Small intestine (tissue), 16 donors: ENCODE measurements at places on chromosomes 12 and 14. TPM values are rescaled to one million over a fixed set of nuclear protein-coding genes. Genes with fewer than 3 reads are reported as not detected.
A peak's percentile ranks its signal among the peaks of the same experiment; 100 is the strongest.

DNA sequence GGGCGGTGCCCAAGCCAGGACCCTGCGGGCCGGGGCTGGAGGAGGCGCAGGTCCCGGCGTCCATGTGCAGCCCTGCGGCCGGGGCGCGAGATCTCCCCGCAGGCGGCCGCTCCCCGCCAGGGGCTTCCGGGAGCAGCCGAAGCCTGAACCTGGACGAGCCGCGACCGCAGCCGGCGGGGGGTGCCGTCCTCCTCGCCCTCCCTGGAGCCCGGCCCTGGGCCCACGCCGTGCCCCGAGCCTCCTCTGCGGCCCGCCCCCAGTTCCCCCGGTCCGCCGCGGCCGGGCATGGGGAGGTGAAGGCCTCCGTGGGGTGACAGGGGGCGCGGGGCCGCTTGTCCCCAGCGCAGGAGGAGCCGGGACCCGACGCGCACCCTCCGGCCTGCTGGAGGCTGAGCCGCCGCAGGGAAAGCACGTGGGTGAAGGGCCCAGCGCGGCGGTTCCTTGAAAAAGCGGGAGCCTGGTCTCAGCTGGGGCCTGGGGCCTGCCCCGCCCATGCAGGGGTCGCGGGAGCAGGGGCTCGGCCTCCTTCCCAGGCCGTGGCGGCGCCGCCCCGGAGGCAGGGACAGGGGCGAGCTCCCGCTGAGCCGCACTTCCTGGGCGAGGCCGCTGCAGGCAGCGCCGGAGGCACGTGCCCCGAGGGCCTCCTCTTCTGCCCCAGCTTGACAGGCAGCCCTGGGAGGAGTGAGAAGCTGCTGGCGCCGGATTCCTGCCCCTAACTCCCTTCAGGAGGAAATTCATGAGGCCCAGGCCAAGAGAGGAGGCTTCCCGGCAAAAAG is 55.6 kb upstream of the PPP2R5C start:
- peak; percentile 62 for DNase-seq

GRCh38 chr14:75531660-75532317 is 9.5 kb downstream of the BATF start:
- no peak for DNase-seq

DNA sequence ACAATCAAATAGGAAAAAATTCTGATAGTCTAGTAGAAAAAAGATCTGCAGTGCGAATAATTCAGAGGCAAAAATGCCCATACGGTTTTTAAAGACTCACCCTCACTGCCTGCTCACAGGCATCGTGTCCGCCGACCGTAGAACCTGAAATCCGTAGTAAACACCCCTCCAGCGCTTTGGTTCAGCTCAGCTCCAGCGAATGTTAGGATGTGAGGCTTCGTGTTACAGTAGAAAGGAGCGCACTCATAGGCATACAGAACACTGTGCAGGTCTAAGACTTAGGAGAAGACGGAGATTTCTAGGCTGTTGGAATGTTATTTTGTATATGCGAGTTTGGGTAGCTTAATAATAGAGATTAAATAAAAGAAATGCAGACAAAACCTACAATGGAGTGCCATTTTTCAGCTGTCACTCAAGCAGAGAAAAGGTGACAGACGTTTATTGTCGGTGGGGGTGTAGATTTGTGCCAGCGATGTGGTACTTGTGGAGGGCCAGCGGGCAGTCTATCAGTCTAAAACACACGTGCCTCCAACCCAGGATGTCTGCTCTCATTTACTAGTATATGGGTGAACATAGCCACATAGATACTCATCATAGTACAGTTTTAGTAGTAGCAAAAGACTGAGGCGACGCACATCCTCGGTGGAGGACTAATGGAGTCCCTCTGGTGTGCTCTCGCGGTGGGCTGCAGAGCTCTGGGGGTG is 25.7 kb downstream of the SFSWAP start:
- DNase-seq, result no peak

DNA sequence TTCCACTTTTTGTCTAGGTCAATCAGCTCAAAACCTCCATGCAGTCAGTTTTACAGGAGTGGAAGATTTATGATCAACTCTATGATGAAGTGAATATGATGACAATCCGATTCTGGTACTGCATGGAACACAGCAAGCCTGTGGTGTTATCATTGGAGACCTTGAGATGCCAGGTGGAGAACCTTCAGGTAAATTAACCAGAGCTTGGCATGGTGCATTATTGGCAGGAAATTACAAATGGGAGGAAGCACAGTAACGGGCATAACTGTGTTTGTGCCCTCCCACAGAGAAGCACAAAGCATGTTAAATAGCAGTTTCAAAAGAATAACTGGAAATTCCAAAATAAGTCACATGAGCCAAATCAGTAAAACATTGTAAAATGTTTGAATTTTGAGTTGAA is 135.6 kb downstream of the ESR2 start:
- DNase-seq, result no peak

GRCh38 chr12:133057446-133057845 is 20.1 kb downstream of the ZNF84 start:
- no peak for DNase-seq

DNA sequence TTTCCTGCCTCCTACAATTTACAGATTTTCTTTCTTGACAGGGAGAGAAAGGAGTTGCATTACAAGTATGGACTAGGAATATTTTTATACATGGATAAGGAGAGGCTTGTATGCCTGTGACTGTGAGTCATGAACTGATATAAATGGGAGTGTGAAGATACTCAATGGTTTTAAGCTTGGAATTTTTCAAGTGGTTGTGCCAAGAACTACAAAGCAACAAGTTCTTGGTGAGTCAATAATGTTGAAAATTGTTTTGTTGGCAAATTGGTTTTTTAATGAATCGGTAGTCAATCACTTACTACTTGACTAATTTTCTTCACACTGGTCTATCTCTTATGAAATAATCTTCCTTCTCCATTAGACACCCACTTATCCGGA is 58.9 kb upstream of the HMGA2 start:
- DNase-seq, result no peak

DNA sequence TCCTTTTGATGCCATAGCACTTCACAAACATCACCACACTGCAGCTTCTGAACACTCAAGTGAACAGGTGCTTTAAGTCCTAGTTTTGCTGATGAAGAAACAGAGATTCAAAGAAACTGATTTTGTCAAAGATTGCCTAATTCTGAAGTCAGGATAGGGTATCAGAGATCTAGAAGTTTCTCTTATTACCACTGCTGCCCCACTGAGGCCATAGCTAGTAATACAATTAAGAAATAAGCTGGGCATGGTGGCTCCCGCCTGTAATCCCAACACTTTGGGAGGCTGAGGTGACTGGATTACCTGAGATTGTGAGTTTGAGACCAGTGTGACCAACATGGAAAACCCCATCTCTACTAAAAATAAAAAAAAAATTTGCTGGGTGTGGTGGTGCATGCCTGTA is 458.3 kb upstream of the SEL1L start:
- no peak for DNase-seq

DNA sequence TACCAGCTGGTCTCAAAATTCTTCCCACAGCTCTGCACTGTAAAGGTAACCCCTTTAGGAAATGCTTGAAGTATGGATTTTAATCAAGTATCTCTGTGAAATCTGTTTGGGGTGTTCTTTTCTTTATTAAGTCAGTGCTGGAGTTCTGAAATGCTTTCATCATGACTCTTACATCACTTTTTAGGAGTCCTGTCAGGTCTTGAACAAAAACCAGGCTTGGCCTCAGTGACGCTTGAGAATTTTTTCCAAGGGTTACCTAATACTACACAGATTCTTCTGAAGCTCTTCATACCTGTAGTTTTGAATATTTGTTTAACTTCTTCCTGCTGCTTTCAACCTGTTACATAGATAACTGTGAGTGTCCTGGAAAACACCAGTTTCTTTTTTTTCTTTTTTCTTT is 47.0 kb upstream of the KCNH3 start:
- DNase-seq, result no peak

- peak; percentile 79 for DNase-seq
These were observed 589.0 kb downstream of the C12orf50 start for GRCh38 chr12:87439990-87440827.

- DNase-seq, result no peak
These were observed 27.4 kb upstream of the BTBD6 start for GRCh38 chr14:105220699-105221597.

GRCh38 chr14:75342762-75343599 is 64.4 kb downstream of the FOS start:
- DNase-seq, result no peak

Gene GUCY2C
- 105 TPM for polyA plus RNA-seq

Gene C12orf50
- 0.04 TPM for polyA plus RNA-seq
